BE2C (cell line): ENCODE measurements at places on chromosomes 1 and 21.
A peak's percentile ranks its signal among the peaks of the same experiment; 100 is the strongest.

GRCh38 chr1:161367684-161368400, at the start of gene CFAP126:
TSS of gene CFAP126 (minus strand) at chr1:161367876. CDS start at chr1:161367868, 8 bp downstream.
- peak; percentile 74 for DNase-seq

DNA sequence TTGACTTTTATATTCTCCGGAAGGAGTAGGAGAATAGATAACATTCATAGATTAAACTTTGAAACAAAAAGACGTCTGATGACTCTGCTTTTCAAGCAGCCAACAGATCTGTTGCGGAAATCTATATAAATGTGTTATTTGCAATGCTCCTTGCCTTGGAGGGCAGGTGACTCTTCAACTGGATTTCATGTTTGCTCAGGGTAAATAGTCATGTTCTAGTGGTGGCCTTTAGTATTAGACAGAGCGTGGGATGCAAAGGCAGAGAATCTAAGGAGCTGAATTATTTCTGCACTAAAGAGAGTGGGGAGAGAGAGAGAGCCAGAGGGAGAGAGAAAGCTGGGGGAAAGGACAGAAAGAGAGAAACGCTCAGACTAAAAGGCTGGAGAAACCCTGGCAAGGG, 454.3 kb downstream of the AJAP1 start:
- no peak for DNase-seq

GRCh38 chr1:74530892-74531291, 18.5 kb upstream of the LRRC53 start:
- peak; percentile 10 for DNase-seq

DNA sequence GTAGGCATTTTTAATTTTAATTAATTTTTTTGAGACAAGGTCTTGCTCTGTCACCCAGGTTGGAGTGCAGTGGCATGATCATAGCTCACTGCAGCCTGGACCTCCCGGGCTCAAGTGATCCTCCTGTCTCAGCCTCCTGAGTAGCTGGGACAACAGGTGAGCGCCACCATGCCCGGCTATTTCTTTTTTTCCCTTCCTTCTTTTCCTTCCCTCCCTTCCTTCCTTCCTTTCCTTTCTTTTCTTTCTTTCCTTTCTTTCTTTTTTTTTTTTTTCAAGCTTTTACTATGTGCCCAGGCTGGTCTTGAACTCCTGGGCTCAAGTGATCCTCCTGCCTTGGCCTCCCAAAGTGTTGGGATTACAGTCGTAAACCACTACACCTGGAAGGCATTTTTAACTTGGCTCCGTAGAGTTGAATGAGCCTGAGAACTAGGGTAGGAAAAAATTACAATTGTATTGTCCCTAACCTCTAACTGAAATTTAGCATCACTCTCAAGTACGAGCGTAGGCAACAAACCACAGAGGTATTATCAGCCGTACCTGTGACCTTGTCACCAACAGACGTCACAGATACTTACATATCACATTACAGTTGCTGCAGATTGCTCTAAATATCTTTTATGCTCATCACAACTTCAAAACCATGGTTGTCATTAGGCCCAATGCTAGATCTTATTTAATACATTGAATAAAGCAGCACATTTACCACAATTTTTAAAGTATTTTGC, 8.0 kb downstream of the RUNX3 start:
- DNase-seq = no peak

DNA sequence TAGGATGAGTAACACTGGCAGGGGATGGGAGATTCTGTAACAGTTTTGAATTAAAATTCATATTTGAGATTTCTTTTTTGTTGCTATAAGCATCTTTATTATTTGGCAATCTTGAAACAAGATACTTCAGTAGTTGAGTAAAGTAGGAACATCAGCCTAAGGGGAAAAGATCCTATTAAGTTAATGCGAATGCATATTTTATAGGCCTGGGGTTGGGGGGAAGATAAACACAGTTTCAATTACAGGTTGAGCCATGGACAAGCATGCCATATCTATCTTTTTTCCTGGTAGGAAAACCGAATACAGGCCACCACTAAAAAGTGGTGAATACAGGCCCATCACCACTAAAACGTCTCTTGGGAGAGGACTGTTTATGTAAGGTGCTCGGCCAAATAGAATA, 32.3 kb downstream of the SMAP2 start:
- DNase-seq = no peak

DNA sequence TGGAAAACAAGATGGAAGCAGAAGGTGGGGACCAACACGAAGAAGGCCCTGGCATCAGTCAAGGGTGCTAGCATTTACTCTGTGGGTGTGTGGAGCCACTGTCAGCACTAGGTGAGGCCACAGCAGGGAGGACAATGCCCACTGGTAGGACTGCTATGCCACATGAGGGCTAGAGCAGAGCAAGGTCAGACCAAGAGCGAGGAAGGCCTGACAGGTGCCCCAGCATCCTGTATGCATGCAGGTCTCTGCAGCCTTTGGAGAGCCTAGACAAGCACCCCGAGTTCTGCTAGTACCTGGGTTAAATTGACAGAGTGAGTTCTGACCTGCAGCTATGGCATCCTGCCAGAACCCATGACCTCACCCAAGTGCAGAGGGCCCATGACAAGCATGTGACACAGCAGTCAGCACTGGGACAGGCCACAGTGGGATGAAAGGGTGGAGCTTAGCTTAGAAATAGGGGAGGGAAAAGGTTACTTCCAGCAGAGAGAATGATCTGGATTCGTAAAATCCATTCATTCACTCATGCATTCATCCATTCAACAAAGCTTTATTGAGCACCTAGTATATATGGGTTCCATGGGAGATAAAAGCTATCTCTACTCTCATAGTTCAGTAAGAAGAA, 9.0 kb upstream of the CSF1 start:
- DNase-seq = peak; percentile 47

- no peak for DNase-seq
These were observed 39.7 kb downstream of the ADARB1 start for GRCh38 chr21:45114072-45114471.

DNA sequence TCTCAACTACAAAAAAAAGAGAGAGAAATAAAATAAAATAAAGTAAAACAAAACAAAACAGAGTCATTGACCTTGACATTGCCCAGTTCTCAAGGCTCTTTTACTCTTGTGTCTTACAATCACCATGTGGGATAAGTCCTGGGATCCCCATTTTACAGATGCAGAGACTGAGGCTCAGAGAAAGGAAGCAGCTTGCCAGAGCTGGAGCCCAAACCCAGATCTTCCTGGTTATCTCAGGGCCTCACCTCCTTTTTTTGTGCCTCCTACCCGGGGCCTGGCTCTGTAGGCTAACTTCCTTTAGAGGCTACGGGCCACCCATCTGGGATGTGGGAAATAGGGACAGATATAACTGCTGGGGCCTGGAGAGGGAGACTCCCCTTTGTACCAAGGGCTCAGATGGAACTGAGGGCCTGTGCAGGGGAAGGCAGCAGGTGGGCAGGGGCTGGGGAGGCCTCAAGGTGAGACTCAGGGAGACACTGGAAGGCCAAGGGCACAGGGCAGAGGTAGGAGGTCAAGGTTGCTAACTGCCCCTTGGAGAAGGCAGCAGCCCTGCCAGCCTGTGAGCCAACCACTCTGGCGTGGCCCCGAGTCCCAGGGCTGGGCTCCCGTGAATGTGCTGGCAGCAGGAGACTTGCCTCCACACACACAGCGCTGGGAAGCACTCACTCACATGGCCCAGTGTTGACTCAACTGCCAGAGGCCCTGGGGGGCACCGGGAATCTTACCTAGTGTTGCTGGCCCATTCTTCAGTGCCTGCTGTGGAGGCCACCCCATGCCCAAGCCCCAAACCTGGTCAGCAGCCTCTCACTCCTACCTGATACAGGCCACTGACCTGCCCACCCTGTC, 6.5 kb upstream of the ECE1 start:
- no peak for DNase-seq

DNA sequence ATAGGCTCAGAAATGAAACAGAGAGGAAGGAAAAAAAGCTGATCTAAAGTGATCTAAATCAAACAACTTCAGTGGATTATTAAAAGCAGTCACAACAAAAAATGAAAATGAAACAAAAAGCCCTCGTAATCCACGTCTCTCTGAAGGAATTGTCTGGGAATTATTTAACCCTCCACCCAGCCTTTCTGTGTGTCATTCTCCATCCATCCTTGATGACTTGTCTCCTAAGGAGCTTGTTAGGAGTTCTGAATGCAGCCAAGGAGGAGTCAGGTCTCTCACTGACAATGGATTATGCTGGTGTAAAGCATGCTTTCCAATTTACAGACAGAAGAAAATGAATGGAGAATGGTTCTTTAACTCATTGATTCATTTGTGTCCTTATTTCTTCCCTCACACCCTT, 359.3 kb upstream of the RUNX1 start:
- no peak for DNase-seq

DNA sequence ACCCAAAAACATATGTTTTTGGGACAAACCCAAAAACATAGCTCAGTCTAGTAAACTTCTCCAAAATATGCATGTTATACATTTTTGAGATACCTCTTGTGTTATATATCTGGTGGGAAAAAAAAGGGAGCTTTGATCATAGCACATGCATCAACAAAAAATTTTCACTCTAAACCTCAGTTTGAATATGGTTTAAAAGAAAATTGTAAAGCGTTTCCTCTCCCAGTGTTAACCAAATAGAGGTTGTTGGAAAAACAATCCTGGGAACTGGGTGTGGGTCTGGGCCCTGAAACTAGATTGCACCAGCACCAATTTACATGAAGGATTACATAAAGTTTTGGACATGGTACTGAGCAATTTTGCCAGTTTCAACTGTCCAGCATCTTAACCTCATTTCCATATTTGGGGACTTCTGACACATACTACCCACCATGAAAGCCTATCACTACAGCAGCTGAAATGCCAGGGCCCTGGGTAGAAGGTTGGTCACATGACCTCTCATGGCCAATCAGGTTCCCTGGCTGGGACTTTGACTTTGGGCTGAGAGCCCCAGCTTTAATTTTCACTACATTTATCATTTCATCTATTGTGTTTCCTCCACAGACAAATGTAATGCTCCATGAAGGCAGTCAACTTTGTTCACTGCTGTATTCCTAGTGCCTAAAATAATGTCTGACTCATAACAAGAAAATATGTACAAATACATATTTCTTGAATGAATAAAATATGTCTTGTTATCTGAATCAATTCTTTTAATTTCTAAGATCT, 150.7 kb downstream of the SETD4 start:
- no peak for DNase-seq

DNA sequence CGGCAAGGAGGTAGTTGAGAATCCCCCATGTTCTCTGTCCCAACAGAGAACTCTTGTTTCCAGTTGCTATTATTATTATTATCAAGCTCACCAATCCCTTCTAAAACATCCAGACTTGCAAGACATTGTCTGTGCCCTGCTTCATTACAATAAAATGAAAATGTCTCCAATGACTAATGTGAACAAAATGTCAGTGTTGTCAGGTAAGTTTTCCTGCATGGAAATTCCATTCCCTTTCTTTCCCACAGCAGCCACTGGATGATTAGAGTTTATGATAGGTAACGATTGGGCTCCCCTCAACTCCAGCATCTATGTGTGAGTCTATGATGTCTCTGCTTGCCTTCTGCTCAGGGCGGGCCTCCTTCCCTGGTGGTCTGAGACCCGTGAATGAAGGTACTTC, 8.9 kb upstream of the DYRK1A start:
- no peak for DNase-seq

GRCh38 chr1:185896863-185897262, 162.7 kb downstream of the HMCN1 start:
- no peak for DNase-seq

DNA sequence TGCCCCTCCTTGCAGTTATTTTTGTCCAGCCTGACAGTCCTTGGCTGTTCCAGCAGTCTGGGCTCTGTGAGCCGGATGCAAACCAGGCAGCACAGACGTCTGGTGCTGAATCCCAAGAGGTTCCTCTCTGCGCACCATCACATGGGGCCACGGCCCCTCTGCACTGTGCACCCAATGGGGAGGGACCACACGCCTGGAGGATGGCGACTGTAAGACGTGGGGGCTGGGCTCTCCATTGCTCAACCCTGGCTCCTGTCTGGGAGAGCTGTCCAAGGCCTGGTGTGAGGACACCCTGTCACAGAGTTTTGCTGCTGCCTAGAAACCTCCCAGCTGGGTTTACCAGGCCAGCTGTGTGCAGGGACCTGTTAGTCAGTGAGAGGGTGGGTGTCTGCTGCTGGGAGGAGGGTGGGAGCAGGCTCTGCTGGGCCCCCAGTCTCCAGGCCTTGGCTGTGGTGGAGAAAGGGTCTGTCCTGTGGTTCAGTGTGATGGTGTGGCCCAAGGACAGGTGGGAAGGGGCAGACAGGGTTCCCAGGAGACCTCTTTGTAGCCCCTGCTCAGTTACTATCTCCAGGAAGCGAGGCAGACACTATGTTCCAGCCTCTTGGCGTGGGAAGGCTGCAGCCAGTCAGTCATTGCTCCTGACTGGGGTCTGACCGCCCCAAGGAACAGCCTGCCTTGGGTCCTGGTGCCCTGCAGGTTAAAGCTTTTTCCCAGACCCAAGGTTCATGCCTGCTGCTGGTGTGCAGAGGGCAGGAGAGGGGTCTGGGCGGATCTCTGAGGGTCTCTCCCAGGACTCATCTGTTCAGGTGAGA, 13.8 kb downstream of the HEYL start:
- DNase-seq = peak; percentile 92

DNA sequence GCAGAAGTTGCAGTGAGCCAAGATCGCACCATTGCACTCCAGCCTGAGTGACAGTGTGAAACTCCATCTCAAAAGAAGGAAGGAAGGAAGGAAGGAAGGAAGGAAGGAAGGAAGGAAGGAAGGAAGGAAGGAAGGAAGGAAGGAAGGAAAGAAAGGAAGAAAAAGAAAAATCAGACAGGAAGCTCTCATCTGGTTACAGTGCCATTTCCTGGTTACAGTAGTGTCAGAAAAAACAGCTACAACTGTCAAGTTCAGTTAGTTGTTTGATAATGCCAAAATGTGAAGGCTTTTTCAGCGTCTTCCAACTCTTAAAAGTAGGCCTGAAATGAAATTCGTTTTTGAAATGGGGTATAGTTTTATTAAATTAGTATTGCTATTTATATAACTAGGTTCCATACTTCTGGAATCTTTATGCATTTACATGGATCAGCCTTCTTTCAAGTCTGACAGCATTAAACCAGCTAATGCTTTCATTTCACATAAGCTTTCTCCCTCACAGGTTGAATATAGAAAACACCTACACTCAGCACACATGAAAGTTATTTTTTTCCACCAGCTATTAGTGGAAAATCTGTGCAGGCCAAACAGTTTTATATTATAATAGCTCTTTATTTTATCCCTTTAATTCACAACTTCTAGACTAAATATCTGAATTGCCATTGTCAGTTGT, 21.2 kb downstream of the PTPN22 start:
- DNase-seq = no peak

GRCh38 chr1:26191739-26192138, 1.3 kb downstream of the CATSPER4 start:
- DNase-seq = no peak

DNA sequence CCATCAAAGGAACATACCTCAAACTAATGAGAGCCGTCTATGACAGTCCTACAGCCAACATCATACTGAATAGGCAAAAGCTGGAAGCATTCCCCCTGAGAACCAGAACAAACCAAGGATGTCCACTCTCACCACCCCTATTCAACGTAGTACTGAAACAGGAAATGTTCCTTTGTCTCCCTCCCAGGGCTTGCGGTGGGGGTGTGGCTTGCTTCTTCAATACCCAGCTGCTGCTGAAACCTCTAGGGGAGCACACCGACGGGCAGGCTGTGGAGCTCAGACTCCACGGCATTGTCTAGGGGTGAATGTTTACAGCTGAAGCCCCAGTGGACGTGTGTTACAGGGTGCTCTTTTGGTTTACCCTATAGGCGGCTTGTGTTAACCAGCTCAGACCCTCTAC, 30.5 kb upstream of the B3GALT2 start:
- DNase-seq = no peak

GRCh38 chr1:33623811-33624210, 151.4 kb downstream of the ZSCAN20 start:
- no peak for DNase-seq
